ENCODE measurements at places on chromosomes 5 and 9.

DNA sequence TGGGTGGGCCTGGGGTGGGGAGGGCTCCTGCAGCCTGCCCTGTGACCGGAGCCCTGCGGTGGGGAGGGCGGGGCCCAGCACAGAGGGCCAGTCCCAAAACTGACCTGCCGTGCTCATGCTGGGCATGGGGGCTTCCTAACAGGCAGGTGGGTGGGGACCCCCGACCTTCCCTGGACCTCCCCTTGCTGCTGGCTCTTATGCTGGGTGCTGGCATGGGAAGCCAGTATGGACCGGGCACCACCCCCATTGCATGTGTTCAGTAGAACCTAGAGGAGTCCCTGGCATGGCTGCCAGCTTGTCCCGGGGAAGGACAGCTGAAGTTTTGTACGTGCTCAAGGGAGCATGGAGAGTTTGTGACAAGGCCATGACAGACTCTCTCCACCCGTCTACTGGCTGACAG lies 37.1 kb downstream of the WNK2 start:
- DNase-seq, result no peak

DNA sequence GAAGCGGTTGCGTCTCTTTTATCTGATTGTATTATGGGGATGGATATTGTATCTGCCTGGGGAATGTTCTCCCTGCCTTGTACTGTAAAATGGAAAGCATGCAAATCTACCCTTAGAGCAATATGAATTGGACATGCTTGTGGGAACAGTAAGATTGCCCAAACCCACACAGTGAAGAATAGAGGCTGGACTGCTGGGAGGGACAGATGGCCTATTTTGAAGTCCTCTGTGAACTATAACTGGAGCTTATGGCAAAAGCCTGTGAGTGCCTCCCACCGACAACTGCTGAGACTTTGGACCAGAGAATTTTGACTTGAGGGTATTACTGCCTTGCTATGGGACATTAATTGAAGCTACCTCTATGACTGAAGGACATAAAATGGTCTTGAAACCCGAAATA lies 168.9 kb downstream of the ERCC6L2 start:
- no peak for DNase-seq

DNA sequence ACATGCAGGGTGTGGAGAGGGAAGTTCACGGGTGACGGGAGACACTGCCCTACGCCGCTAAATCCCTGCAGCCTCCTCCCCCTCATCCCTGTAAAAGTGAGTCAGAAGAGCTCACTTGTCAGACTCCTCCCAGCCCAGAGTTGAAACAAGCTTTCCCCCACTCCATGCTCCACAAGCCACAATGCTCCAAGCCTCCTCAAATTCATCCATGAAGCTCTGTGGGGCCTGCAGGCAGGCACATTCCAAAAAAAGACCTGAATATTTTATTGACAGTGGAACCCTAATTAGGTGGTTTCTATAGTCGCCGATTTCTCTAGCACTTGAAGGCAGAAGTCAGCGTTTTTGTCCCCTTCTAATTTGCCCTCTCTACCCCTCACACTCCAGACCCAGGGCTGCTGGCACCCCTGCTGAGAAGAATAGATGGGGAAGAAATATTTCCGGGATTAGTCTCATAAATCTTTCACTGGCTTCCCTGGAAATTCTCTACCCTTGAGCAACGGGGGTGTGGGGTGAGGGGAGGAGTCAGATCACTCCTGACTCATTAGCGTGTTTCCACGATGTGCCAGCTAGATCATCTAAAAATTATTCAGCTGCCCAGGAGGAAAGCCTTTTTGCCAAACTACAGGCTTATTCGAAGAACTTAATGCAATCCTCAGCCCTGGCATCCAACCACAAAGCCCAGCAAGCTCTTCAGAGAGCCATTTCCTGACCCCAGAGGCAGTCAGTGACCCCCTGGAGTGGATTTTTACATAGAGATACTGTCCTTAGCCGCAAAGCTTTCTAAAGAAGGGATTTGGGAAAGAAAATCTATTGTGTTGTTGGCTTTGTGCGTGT lies 97.1 kb downstream of the ENC1 start:
- DNase-seq, result no peak

GRCh38 chr5:158545949-158546530 lies 553.7 kb downstream of the EBF1 start:
- no peak for DNase-seq

GRCh38 chr5:179759581-179760551 lies 27.2 kb downstream of the MAML1 start:
- no peak for DNase-seq

DNA sequence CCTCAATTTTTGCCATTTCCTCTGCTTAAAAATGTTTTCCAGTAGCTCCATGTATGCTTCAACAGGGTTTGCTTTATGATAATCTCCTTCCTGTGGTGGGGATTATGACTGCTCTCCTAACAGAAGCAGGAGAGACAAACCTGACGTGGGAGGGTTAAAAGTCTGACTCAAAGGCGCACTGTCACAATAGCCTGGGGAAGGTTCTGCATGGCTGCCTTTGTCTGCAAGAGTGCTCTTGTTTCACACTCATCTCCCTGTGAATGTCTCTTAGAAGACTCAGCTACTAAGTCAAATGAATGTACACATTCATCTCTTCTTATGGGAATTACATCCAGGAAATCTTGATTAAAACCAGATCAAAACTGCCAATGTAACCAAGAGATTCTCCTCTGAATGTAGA lies 90.9 kb upstream of the MTAP start:
- DNase-seq, result no peak

GRCh38 chr5:176861276-176861675 lies 37.9 kb downstream of the HK3 start:
- no peak for DNase-seq

DNA sequence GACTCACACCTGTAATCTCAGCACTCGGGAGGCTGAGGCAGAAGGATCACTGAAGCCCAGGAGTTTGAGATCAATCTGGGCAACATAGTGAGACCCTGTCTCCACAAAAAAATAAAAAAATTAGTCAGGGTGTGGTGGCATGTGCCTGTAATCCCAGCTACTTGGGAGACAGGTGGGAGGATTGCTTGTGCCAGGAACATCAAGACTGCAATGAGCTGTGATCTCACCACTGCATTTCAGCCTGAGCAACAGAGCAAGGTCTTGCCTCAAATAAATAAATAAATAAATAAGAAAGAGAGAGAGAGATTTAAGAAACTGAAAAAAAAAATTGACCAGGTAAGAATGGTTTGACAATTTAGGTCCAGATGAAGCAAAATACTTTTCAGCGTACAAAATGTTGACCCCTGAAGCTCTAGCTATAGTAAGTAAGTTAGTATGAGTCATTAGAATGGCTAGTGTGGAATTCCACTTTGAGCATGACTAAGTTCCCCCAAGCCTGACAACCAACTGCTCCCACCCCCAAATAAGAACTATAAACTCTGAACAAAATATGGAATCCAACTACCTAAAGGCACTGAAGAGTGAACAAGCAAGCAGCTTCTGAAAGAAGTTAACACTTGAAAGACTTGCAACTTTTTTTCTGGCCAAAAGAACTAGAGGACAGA lies 217.8 kb upstream of the TLE4 start:
- DNase-seq, result no peak

DNA sequence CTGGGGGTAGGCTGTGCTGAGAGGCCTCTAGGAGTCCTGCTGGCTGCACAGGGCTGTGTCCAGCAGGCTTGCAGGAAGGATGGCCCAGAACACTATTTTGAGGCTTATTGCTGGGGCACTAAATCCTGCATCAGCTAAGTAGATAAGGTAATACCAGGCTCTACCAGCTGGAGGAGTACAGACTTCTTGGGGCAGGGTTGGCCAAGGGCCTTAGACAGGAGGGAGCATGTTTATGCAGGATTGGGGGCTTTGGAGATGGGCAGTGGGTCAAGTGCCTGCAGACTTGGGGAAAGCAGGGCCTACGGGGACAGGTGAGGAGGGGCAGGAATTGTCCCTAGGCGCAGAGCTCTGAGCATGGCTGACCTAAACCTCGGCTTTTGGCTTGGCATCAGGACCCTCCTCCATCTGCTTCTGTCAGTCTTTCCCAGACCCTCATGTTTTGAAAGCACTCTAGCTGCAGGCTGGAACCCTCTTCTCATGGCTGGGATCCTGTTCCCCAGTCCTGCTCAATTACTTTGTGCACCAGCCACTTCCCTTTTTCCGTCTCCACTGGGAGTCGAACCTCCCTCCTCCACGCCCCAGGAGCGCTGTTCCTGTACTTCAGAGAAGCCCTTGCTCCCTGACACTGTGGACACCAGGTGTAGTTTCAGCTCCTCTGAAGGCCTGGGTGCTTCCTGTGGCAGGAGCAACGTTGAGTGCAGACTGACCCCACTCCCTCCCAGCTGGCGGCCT lies 61.0 kb upstream of the SPTLC1 start:
- DNase-seq, result no peak

DNA sequence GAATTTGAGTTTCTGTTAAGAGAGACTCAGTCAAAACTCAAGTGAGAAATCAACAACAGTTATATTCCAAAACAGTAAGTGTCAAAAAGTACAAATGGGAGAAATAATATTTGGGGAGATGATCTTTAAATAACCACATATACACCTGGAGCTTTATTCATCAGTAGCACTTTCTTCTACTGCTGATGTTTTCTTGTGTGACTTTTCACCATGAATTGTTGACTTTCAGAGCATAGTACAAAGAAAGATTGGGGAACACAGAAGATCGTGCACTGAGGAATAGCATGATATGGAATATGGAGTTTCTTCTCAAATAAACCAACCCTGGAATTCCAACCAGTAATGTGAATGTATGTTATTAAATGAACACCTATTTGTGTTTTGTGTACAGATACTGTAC lies 130.7 kb downstream of the MLLT3 start:
- no peak for DNase-seq

DNA sequence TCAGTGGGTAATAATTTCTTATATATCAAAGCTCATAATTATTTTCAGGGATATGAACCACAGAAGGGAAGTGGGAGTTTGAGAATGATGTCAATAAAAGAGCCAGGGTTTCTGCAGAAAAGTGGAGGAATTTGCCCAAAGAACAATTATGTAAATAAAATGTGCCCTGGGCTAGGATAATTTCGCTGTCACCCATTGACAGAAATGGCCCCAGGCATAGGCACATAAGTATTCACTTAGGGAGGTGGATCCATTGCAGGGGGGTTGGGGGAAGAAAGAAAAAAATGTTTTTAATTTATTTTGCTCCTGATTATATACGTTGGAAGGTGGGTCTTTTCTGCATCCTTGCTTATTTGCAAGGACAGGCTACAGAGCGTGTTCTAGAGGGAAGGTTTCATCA lies 135.1 kb upstream of the IRX2 start:
- DNase-seq, result no peak

DNA sequence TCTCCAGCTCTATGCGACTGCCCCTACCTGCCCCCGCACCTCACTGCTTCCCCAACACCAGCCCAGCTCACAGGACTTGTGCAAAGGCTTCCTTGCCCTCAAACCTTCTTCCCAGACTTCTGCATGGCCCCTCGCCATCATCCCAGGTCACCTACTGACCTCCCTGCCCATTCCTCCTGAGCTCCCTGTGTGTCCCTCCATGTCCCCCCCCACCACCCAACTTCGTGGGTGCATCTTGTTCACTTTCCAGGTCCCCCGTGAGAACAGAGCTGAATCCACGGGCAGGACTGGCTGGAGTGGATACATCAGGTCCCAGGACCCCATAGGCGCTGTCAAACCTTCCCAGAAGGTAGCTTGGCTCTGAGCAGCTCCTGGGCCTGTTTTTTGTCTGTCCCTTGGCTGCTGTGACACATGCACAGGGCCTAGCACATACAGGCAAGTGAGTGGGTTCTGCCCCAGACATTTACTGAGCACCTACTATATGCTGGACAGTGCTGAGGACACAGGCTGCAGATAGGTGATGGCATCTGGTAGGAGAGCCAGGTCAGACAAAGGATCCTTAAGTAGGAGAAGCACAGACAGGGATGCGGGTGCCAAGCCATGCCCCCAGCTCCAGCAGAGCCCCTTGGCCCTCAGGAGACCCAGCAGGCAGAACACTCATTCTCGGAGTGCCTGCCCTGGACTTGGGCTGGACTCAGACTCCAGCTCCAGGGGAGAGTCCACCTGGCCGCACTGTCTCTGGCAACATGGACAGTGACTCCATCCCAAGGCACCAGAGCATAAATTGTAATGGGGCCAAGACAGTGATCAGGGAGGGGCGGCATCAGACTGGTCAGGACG lies 15.0 kb downstream of the NINJ1 start:
- no peak for DNase-seq

DNA sequence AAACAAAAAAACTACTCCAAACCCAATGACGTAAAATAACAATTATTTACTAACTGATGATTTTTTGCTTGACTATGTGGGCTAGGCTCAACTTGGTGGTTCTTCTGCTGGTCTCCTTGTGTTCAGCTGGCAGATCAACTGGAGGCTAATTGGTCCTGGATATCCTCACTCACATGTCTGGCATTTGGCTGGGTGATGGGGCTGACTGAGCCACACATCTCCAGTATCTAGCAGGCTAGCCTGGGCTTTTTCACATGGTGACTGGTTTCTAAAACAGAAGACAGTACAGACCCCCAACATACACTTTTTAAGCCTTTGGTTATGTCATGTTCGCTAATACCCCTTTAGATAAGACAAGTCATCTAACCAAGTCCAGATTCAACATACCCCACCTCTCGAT lies 104.7 kb upstream of the PRRC1 start:
- DNase-seq, result no peak

DNA sequence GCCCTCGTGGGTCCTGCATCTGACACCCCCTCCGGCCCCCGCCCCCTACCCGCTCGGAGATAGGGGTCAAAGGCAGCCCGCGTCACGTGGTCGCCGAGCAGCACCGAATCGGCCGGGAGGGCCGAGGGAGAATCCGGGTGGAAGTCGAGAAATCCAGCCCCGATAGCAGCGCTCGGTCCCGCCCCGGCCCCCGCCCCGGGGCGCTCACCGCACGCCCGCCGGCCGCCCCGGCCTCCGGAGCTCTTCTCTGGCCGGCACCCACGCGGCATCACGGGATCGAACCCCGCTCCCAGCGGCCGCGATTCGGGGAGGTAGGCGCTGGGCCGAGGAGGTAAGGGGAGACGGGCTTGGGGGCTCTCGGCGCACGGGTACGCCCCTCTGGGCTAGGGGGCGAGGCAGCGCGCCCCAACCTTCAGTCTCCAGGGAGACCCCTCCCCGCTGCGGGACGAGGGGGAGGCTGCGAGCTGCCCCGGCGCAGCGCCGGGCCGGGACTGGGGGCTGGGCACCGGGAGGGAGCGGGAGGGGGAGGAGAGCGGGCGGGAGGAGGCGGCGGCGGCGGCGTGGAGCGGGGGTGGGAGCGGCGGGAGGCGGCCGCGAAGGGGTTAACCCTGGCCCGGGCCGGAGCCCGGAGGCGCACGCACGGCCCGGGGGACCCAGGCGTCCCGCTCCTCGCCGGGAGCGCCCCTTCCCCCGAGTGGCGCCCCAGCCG lies 22.1 kb upstream of the NDST1 start:
- no peak for DNase-seq

DNA sequence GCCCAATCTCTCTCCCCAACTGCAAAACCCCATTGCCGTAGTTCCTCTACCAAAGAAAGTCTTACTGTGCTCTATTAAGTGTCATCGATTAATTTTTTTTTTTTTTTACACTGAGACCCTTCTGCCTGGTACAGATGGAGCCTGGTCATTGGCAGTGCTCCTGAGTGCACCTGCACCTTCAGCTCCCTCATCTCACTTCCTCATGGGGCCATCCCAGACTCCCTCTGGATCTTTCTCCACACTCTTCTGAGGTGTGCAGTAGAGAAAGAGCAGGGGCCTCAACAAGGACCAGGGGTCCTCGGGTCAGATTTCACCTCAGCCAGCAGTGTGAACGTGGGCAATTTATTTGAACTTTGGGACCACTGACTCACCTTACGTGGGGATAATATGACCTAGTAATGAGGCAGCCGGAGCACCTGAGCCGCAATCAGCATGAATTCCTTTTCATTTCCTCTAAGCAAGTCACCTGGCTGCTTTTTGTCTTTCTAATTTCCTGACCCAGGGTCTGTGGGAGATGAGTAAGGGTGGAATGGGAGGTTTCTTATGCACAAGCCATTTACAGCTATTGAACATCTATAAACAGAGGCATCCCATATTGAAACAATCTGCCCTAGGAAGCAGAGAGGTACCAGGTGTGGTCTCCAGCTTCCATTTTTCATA lies 22.3 kb upstream of the GABRP start:
- no peak for DNase-seq
